ENCODE measurements at places on chromosomes 6 and 20.

DNA sequence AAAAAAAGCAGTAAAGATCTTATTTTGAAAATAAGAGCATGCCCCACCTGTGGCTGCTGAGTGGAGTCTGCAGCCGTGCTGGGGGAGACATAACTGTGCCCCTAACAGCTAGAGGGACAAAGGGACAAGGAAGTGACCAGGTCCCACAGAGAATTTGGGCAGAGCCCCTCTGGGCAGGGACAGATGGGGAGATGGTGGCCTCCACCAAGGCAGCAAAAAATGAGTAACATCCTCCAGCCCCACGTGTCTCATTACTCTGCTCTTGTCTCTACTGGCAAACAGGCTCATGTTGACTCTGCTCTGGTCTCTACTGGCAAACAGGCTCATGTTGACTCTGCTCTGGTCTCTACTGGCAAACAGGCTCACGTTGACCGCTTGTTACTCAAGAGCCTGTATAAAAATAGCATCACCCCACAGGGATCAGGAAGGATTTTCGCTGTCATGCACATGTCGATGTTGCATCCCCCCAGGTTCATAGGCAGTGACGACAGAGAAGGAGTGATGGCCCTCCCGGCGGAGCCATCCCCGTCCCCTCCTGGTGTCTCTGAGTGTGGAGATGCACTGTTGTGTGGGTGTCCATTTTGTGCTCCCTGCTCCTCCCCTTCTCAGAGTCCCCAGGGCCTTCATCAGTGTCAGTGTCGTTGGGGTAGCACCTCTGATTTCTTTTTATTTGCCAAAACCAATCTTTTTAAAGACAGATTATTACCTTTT, 17.3 kb upstream of the PCMTD2 start:
- no peak for DNase-seq

- DNase-seq: no peak
Measured at GRCh38 chr6:54802775-54803634, 43.6 kb upstream of the FAM83B start.

DNA sequence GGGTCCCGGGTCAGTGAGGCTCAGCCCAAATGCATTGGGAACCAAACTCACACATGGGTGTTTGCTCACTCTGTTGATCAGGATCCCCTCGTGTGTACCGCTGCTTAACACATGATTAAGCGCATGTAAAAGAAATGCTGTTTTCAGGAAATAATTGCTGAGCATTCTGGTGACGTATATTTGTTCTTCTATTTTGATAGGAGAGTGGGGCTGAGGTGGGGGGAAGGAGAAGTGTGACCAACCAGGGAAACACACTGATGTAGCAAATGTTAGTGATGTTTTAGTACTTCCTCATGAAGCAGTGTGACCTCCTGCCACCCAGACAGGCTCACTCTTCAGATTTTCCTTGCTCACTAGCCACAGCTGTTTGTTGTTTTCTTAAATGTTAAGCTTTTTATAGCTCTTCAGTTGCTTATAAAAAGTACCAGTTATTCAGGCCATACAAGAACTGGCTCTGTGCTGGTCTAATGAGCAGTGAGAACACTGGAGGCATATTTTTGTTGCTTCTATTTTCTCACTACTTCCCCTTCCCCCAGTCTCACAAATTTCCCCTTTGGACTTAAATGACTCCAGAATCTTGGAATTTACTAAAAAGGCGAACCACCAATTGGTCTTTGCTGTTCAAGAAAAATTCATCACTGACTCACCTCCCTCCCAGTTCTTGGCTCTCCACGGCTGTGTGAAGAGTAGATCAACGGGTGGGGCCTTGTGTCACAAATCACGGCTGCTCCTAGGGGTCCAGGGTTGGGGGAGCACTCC, 79.2 kb upstream of the BACH2 start:
- no peak for DNase-seq

DNA sequence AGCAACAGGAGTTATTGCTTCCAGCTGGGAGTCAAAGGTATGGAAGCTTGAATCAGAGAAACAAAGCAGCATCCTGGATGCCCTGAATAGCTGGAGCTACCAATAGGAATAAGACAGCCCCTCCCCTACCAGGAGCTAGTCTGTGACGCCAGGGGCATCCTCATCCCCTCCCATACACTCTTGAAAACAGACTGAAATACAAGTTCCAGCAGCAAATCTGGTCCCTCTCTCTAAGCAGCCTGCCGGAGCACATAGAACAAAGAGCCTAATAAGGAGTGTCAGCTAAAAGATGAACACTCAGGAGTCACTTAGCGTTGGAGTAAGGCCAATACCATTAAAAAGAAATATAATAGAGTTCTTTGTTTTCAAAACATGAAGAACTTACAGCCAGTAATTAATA, 25.6 kb downstream of the FILIP1 start:
- no peak for DNase-seq

DNA sequence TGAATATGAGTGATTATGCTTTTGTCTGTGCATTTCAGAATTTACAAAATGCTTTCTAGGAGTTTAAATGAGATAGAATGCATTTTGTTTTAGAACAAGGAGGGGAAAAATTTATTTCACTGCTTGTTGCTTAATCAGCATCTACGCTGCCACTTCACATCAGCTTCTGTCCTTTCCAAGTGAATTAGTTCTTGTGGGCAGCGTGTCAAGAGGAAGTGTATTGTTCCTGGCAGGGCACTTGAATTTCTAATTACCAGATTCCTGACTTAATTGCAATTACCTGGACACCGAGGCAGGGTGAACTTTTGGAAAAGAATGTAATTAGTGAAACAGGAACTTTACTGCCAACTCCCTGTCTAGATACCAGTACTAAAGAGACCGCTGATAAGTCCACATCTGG, 263.5 kb downstream of the TMEM242 start:
- DNase-seq: no peak

- no peak for DNase-seq
Measured at GRCh38 chr20:3876676-3877075, 12.5 kb upstream of the PANK2 start.

DNA sequence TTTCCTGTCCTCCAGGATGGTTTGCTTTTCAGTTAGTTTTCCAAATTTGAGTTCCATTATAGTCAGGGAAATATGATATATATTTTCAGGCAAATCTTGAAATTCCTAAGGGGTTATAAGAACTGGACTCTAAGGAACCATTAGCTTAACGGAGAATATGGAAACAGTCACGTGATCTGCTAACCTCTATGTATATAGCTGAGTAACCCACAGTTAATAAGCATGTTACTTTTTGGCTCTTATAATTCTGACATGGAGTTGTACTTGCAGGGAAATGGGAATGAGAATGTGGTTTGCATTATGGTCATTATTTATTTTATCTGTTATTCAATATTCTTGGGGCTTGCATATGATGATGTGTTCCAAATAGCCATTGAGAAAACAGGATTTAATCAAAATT, 23.3 kb downstream of the SOBP start:
- no peak for DNase-seq

DNA sequence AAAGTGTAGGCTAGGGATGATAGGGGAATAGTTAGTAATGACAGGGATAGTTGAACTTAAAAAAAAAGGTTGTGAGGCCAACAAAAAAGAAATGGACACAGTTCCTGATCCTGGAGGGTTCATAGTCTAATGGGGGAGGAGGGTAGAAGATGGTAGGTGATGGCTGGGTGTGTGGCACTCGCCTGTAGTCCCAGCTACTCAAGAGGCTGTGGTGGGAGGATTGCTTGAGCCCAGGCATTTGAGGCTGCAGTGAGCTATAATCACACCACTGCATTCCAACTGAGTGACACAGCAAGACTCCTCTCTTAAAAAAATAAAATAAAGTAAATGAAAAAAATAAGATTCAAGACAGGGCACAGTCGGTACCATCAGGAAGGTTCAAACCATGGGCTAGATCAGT, 2.4 kb upstream of the MICB start:
- DNase-seq: no peak

DNA sequence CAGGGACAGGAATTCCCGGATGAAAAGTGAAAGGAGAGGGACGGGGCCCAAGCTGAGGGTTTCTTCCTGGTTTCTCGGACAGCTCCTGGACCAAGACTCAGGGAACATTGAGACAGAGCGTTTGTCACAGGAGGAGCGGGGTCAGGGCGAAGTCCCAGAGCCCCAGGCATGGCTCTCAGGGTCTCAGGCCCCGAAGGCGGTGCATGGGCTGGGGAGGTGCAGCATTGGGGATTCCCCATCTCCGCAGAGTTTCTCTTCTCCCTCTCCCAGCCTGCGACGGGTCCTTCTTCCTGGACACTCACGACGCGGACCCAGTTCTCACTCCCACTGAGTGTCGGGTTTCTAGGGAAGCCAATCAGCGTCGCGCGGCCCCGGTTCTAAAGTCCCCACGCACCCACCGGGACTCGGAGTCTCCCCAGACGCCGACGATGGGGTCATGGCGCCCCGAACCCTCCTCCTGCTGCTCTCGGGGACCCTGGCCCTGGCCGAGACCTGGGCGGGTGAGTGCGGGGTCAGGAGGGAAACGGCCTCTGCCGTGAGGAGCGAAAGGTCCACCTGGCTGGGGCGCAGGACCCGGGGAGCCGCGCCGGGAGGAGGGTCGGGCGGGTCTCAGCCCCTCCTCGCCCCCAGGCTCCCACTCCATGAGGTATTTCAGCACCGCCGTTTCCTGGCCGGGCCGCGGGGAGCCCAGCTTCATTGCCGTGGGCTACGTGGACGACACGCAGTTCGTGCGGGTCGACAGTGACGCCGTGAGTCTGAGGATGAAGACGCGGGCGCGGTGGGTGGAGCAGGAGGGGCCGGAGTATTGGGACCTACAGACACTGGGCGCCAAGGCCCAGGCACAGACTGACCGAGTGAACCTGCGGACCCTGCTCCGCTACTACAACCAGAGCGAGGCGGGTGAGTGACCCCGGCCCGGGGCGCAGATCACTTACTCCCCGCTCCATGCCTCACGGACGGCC, 54.6 kb upstream of the POLR1H start:
- DNase-seq: no peak

- peak; percentile 64 for DNase-seq
Measured at GRCh38 chr6:16704401-16705045, 56.7 kb downstream of the ATXN1 start.

- peak; percentile 43 for DNase-seq
Measured at GRCh38 chr6:131135244-131136020, at the start of gene AKAP7. Gene AKAP7, plus strand, starts transcription at chr6:131135467. Its CDS starts 297 bp downstream, at chr6:131135764.

DNA sequence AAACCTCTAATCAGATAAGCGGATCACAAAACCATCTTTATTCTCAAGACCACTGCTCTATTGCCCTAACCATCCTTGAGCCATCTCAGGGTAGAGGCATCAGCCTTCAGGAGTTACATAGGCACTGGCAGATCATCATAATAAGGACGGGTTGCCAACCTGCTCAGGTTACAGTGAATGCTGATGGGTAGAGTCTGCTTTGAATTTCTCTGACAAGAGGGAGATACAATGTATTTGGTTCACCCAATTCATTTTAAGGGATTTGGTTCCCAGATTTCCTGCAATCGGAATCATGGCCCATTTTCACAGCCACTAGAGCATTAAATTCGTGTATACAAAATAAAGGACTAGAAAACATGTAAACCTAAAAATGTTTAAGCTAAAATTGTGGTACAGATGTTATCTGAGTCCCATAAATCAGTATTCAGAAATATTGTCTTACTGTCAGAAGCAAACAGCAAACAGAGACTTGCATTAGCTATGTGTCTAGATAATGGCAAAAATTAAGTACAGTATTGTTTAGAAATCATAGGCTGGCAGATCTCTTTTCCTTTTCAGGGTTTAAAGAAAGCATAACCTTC, 41.9 kb upstream of the TMEM170B start:
- no peak for DNase-seq

GRCh38 chr6:127115746-127116145, 2.7 kb upstream of the RSPO3 start:
- no peak for DNase-seq

DNA sequence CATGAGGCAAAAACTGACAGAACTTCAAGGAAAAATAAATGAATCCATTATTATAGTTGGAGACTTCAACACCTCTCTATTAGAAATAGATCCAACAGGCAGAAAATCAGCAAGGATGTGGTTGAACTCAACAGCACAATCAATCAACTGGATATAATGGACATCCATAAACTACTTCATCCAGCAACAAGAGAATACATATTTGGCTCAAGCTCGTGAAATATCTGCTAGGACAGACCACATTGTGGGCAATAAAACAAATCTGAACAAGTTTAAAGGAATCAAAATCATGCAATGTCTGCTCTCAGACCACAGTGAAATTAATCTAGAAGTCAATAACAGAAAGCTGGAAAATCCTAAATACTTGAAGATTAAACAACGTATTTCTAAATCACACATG, 362.6 kb downstream of the CD109 start:
- DNase-seq: no peak

GRCh38 chr6:51350308-51350904, 531.7 kb downstream of the TFAP2B start:
- no peak for DNase-seq

GRCh38 chr6:135162678-135163439, 18.2 kb upstream of the MYB start:
- DNase-seq: no peak

DNA sequence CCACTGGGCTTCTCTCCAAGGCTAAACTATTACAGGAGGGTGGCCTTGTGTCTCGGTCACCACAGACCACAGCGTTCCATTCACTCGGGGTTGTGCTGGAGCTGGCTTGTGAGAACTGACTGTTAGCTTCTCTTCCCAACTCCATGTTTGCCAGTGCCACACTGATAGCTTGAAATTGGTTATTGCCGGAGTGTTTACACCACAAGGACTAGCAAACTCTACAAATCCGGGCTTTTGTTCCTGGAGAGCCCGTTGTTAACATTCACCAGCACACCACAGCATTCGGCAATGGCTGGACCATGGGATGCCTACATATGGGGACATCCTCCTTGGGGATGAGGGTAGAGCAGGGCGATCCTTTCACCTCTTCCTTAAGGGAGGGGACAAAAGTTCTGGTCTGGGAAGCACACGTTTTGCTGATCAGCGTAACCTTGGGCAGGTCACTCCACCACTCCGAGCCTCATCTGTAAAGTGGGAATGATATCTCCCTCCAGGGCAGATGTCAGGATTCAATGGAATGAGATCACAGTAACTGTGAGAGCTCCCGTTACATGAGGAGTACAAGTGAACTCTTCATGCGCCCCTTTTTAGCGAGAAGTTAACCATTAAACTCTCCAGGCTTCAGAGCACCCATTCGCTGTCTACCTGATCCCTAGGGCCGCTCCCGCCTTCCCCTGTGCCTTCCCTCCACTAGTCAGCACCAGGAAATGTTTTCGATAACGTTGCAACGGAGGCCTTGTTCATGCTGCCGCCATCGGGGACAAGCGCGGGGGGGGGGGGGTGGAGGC, 41.7 kb upstream of the TTPAL start:
- no peak for DNase-seq

GRCh38 chr6:145532361-145532760, 203.0 kb downstream of the EPM2A start:
- no peak for DNase-seq

All from activated CD4-positive, alpha-beta T cell treated with anti-CD3 and anti-CD28 coated beads for 24 hours (primary cell).